Stimulated activated CD4-positive, alpha-beta T cell treated with anti-CD3 and anti-CD28 coated beads, Interleukin-4, amount 100 ng/mL, for 24 hours (primary cell): ENCODE measurements at places on chromosomes 1 and 21.

DNA sequence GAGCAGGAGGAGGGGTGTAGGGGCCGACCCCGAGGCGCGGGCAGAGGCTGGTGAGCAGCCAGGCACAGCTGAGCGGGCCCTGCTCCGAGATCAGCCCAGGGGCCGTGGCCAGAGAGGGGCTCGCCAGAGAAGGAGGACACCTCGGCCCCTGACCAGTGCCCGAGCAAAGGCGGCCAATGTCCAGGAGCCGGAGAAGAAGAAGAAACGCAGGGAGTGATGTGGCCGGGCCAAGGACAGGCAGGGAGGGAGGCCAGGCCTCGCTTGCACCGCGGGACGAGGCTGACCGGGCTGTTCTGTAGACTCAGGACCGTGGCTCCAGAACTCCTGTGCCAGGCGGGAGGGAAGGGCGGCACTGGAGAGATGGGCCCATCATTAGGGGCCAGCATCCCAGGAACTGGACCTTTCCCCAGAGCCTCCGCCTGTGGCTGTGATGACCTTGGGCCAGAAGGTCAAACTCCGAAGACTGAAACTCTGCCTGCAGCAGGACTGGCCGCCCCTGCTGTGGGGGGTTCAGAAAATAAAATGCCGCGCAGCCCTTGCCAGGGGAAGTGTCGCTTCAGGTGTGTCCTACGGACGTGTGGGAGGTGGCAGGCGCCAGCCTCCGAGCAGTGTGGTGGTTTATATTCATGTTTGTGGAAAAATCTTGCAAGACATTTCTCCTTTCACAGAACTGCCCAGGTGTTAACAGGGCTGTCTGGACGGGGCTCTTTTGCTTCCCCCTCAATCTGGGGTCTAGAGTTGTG, 14.4 kb downstream of the RRP1 start:
- DNase-seq, result no peak

GRCh38 chr1:213826891-213827290, 160.9 kb upstream of the PROX1 start:
- no peak for DNase-seq

GRCh38 chr1:183226963-183227362, 40.9 kb downstream of the LAMC2 start:
- no peak for DNase-seq

- no peak for DNase-seq
Observed at GRCh38 chr1:115237507-115237906, 100.5 kb downstream of the NGF start.

DNA sequence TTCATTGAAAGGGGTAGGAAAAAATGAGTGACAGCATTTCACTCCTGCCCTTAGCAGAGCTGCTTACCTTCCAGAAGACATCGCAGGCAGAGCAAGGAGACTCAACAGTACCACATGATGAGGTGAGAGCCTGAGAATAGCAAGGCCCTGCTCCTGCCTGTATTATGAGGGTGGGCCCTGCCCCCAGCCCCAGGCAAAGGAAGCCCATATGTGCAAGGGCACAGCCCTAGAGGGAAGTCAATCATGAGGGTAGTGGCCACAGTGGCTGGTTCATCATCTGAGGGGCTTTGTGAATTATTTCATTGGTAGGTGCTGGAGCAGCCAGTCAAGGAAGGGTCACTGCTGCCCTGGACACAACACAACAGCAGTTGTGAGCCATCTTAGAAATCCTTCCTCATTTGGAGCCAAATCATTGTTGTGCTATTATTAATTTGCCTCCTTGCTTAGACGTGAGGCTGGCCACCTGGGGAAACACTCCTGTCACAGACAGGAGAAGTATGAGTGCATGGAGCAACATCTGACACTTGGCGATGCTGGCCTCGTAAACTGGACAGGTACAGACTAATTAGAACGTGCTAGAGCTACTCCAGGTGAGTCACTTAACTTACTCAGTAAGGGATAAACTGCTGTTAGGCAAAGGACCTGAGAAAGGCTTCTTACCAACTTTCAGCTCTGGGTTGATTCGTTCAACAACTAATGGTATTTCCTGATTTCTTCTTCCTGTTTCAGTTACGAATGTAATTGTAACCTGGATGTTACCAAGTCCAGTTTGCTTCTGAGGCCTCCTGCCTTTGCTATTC, 22.7 kb upstream of the ACBD6 start:
- DNase-seq, result no peak

DNA sequence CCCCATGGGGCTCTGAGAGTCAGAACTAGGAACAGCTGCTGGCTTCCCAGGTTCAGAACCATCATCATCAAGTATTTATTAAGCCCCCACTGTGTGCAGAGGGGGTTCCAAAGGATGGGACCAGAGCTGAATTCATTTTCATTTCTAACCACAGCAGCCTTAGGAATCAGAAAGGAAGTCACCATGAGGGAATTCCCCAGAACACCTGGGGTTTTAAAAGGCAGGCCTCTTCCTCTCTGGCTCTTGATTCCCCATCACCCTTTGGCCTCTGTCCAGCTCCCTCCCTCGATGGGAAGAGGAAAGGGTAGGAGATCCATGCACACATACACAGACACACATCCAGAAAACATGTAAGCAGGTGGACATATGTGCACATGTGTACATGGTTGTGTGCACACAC, 1.3 kb upstream of the KCNN3 start:
- no peak for DNase-seq

- DNase-seq, result no peak
Observed at GRCh38 chr1:27496604-27497155, 6.7 kb upstream of the WASF2 start.

DNA sequence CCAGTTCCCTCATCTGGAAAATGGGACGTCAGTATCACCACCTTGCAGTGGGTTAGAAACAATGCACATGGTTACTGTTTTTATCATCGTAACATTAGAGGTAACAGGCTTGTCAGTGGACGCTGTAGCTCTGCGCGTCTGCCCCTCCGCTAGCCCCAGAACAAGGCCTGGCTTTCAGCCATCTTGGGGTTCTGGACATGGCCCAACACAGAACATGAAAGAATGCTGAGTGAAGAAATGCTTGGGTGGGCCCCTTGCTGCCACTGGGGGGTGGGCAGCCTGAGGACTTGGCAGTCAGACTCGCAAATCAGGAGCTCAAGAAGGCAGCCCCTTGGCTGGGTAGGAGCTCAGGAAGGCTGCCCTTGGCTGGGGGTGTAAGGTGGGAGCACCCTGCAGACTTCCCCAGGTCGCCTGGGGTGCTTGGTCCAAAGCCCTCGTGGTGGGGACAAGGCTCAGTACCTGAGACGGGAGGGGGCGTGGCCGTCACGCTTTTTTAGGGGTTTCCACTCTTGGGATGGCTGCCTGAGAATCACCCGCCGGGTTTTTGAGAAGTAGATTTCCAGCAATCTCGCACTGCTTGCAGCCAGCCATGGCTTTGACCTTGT, 51.7 kb downstream of the SLC37A1 start:
- DNase-seq, result no peak

DNA sequence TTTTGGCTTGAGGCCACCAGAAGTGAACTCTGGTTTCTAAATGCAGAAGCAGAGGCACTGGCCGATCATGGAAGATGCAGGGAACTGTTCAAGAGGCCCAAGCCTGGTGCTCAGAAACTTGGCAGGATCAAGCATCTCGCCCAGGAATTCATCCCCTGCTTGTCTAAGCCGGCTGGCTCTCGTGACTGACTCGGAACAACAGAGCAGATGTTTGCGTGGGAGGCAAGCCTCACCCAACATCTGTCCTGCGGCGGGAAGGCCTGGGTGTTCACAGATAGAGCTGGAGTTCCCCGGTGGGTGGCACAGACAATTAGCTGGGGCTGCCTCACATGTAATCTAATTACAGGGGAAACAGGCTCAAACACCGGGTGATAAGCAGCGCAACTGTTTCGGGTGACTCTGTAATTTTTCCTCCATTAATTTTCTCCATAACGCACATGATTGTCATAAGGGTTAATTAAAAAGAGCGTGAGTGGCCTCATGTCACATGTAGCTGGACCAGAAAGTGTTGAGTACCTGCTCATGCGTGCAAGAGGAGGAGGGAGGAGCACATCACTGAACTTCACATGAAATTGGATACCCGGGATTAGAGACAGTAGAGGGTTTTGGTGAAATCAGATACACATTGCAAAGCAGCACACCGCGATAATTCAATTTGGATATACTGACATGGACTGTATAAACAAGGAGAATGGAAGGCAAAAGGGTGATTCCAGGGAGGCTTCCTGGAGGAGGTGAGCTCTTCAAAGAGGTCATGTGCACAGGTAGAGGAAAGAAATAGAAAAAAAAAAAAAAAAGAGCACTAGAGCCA, 180.0 kb downstream of the ETS2 start:
- peak; percentile 57 for DNase-seq

DNA sequence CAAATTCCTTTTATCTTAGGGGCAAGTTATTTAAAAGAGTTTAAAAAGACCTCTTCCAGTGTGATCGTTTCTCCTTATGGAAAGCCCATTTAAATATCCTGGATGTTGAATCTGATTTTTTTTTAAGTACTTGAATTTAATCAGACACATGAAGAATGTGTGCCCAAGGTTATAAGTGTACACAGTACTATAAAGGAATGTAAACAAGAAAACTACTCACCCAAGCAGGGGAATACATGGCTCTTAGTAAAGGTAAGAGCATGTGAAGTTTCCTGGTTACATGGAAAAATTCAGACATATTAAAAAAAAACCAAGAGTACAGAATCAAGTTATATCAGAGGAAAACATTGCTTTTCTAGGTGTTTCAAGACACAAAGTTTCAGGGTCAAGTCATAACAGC, 546.9 kb downstream of the MATN1 start:
- no peak for DNase-seq

DNA sequence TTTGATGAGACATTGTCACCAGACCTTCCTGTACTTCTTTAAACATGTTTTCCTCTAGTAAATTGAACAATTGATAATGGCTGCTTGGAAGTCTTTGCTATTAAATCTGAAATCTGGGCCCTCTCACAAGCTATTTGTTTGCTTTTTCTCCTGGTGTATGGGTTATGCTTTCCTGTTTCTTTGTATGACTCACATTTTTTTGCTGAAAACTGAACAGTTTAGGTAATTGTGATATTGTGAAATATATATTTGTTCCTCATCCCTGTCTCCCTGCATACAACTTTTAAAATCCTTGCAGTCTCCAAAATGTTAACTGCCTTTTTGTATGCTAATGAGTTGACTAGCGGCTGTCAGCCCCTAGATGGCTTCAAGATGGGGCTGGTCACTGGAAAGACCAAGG, 61.6 kb downstream of the MAP3K21 start:
- no peak for DNase-seq

DNA sequence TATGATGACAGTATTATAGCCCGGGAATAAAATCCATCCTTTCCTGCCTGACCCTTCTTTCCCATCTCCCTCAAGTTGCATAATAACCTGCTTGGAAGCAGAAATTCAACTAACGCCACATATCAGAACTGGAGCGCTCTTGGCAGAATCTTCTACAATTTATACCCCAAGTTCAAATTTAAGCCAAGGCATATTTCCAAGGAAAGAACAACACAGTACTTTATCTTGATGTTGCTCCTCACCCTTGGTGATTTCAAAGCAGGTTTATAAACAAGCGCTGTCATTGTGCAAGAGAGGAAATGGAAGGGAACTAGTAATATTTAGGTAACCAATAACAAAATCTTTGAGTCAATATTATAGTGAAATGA, 38.0 kb upstream of the PTGFRN start:
- DNase-seq, result no peak

- no peak for DNase-seq
Observed at GRCh38 chr1:231778009-231778719, 151.6 kb downstream of the DISC1 start.

DNA sequence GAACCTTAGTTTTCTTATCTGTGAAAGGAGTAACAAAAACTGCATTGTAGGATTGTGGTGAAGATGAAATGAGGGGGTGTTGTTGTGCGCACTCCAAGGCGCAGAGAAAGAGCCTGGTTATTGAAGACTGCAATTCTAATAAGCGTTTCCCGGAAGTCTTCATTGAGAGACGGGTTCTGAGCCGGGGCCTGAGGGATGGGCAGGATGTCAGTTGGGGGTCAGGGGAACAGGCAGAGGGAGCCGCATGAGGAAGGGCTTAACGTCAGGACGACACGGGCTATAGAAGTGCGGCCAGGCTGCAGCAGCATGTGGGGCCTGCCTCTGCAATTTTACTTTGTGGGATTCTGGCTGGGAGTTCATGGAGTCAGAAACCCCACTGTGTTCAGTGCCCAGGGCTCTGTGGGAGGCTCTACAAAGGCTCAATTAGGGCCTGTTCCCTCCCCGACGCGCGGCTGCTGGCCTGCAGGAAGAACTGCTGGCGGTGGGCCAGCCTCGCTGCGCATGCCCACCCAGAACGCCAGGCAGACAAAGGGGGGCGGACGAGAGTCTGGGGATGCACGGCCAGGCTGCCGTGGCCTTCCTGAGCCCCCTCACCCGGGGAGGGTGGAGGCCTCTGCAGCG, 20.7 kb downstream of the TRIM62 start:
- no peak for DNase-seq

GRCh38 chr1:57474137-57474750, 50.4 kb upstream of the DAB1 start:
- DNase-seq, result no peak

DNA sequence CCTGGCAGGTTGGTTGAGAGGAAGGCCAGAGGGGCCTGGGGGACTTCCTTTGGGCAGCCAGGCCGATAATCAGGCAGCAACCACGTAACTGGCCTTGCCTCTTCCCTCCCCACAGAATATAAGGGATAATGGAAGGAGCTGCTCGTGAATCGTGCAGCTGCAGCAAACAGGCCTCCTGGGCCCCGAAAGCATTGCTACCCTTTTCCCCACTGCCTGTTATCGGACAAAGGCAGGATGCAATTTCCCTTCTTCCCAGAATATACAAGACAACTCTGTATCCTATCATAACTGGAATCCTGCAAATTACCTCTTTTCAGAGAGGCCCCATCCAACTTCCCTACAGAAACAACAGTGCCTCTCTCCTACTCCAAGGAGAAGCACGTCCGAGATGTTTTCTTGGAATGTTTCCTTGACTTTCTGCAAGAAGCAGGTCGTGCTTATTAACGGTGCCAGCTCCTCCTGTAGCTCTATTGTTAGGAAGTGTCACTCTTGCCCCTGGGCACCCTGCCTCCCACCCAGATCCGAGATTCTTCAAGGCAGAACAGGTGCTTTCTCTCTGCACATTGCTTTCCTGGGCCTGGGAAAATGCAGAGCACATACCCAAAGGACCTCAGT, 106.0 kb upstream of the TIAM1 start:
- DNase-seq, result no peak

GRCh38 chr1:233503366-233503954, 110.4 kb upstream of the KCNK1 start:
- no peak for DNase-seq

GRCh38 chr1:173161510-173162221, 45.5 kb downstream of the TNFSF4 start:
- no peak for DNase-seq

DNA sequence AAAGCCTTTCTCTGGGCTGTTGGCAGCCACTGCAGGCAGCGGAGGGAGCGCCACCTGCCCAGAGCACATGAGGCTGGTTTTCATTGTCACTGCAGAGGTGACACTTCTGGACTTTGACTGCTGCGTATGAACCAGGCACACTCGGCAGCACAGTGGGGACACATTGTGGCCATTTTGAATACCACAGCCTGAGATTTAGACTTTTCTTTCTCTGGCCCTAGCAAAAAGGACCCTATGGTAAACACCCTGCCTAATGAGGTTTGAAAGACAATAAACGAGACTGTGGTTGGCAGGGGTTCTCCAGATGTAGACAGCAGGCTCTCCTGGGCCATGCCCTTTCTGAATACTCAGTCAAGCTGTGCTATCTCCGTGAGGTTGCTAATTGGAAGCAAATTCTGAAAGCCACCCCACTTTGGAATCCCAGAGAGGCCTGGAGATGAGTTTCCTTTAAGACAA, 12.0 kb upstream of the KCNE2 start:
- peak; percentile 8 for DNase-seq

- DNase-seq, result no peak
Observed at GRCh38 chr21:44275041-44275440, 10.6 kb upstream of the AIRE start.
